ENCODE measurements at places on chromosomes 16 and 17.

GRCh38 chr17:34503528-34504195 is 75.7 kb upstream of the TMEM132E start:
- no peak for DNase-seq

DNA sequence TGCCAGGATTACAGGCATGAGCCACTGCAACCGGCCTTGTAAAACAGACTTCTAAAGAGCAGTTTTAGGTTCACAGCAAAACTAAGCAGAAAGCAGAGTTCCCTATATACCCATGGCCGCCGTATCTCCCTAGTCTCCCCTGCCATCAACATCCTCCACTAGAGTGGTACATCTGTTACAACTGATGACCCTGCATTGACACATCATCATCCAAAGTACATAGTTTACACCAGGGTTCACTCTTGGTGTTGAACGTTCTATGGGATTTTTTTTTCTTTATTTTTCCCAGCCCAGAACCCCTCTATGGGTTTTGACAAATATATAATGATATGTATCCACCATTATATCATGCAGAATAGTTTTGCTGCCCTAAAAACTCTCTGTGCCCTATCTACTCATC is 155.2 kb downstream of the RAB11FIP4 start:
- DNase-seq: no peak

DNA sequence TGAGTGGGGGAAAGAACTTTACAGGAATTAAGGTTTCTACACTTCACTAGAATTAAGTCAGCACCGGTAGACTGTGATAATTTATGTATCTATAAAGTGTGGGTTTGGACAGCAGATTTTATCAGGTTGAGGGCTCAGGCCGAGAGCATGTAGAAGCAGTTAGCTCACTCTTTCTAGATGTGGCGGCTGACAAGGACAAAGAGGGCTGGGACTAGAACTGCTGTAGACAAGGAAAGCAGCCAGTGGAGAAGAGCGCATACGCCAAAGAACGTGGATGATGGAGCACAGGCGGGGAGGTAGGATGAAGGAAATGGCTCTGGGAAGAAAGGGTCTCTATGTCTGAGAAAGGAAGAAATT is 504 bp upstream of the GOSR1 start:
- DNase-seq: no peak

DNA sequence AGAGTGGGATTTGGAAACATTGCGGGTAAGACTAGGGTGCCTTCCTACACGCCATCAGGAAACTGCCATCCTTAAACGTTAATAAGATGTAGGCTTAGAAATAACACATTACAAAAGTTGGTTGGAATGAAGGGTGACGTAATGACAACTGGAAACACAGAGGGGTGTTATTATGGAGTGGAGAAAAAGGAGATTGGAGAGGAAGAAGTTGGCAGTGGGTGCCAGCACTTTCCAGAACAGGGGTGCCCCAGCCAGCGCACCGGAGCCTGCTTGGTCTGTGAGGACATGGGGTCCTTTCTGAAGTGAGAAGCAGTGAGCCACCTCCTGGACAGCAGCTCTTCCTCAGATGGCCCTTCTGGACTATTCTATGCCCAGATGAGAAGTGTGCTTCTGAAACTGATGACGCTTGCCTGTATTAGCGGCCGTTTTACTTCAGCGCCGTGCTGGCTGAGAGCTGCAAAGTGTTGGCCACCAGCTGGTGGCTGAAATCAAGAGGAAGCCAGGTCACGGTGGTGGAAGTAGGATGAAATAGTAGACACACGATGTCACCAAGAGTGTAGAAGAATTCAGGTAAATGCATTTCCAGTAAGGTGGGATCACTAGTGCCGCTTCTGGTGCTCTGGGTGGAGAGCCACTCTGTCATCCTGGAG is 244.8 kb downstream of the NTN1 start:
- no peak for DNase-seq

- no peak for DNase-seq
Measured at GRCh38 chr17:75181110-75181509, 1.6 kb downstream of the SUMO2 start.

DNA sequence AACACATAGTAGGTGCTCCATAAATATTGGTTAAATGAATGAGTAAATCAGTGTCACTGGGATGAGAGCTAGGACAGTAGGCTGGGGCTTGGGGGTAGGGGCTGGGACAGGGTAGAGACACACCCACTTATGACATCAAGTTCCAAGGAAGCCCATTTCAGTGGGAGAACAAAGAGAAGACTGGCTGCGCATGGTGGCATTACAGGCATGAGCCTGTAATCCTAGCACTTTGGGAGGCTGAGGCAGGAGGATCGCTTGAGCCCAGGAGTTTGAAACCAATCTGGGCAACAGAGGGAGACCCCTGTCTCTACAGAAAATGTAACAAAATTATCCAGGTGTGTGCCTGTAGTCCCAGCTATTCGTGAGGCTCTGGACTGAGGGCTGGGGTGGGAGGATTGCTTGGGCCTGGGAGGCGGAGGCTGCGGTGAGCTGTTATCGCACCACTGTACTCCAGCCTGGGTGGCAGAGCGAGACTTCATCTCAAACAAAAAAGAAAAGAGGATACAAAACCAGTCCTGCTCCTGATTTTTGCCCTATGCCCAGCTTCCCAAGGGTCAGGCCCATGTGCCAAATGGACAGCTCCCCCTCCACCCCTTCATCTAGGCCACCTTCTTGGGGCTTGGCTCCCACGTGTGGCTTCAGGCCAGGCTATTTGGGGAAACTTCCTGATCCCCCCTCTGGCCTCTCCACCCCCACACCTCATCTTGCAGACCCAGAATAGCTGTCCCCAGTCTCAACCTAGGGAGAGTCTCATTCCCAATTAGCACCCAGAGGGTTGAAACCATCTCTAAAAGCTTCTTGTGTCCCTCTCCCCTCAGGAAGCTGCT is 7.1 kb downstream of the ZNF385C start:
- DNase-seq: no peak

DNA sequence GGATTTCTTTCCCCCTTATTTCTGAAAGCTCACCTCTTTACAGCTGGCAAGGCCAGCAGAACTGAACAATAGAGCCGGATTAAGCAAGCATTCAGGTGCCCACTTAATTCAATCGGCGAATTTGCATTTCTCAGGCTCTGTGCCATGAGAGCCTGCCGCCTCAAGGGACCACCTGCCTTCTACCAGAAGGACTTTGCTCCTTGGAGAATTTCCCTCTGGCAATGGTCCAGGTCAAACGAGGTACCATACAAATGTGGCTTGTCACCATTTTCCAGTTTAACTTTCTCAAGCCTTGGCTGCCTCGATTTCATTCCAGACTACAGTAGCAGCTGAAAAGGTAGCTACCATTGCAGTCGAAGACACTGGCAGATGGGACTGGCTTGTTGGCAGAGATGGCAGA is 534.0 kb downstream of the MAF start:
- DNase-seq: no peak

GRCh38 chr16:69116906-69117305 is 11.5 kb downstream of the HAS3 start:
- no peak for DNase-seq

DNA sequence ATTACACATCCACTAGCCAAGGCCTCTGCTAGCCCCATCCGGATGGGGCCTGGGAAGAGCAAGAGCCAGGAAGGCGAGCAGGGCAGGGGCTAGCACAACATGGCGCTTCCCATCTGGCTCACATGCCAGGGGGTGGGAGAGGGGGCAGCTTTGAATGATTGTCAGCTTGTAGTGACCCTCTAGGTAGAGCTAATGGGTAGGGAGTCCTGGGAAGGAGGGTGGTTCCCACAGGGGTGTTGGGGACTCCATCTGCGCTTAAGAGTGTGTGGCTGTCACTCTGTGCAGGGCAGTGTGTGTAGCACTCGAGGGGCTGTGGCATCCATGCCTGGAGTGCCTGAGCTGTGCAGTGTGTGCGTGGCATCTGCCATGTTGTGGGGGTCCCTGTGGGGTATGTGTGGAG is 24.5 kb downstream of the ARHGAP23 start:
- no peak for DNase-seq

DNA sequence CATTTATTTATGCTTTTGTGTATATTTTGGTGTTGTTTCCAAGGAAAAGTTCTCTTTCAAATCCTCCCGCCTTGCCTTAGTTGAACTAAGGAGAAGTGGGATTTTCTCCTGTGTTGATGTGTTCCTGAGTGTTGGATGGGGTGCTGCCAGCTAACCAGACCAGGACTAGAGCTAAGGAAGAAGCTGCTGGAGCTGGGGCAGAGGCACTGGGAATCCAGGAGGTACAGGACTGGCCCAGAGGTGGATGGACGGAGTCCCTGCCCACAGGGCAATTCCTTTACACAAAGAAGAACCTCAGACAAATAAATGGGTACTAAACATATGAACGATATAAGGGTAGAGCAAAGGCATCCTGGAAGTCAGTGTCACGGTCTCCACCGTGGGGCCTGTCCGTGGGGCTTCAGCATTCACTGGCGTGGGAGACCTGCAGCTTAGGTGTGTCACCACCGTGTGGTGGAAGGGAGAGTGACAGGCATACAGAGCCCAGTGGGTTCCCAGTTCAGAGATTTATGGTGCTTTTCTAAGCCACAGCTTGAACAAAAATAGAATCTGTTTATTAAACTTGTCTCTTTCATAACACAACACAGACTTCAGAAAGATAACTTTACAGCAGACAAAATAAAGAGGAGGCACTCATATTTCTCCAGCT is 270.7 kb downstream of the NTN1 start:
- DNase-seq: no peak

DNA sequence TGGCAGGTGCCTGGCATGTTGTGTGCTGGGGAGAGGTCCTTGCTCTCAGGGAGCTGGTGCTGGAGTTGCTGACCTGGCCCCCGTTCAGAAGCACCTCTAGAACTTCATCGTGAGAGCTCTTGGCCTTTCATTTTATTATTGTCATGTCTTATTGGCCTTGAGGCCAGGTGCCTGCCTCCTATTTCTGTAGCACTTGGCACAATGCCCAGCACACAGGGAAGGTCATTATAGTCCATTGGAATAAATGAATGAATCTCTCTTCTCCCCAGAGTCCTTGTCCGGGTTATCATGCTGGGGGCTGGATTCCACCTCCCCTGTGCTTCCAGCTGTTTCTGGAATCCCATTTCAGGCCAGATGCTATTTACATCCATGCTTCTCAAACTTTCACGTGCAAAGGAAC is 169.2 kb downstream of the HAPSTR1 start:
- no peak for DNase-seq

- DNase-seq: no peak
Measured at GRCh38 chr17:59391021-59391420, 59.6 kb downstream of the YPEL2 start.

- no peak for DNase-seq
Measured at GRCh38 chr17:58325976-58326468, 2.6 kb downstream of the TSPOAP1 start.

- no peak for DNase-seq
Measured at GRCh38 chr17:83113381-83113780, 34.0 kb downstream of the METRNL start.

DNA sequence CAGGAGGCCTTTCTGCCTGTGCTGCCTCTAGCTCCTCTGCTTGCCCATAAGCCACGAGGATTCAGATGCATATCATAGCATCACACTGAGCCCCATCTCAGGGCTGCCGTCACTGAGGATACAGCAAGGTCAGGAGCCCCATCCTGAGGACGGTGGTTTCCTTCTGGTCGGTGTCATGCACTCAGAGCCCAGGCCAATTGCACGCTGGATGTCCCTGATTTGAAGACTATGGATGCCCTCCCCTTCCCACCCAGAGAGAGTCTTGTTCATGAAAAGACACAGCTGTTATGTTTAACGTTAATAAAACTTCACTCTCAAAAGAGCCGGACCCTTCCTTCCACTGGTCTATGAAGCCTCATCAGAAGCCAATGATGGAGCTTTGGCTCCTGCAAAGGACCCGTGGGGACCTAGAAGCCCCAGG is 19.9 kb downstream of the COTL1 start:
- DNase-seq: no peak

GRCh38 chr16:78761427-78761826 is 662.0 kb downstream of the WWOX start:
- no peak for DNase-seq

DNA sequence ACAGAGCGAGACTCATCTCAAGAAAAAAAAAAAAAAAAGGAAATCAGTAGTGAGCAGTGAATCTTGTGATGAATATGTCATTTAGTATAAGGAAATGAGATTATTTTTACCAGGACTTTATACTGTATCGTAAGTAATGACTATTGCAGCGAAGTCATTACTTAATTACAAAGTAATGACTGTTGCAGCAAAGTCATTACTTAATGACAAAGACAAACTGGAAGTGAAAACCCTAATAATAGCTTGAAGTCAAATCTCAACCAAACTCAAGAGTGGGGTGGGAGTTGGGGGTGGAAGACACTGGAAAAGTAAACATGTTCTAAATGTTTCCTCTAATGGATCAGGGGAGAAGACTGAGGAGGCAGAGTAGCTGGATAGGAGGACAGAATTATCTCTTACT is 76.5 kb downstream of the ARHGAP44 start:
- DNase-seq: no peak

GRCh38 chr17:79624718-79625478 is 14.0 kb upstream of the RBFOX3 start:
- no peak for DNase-seq

GRCh38 chr16:20136446-20136968 is 62.8 kb upstream of the GPR139 start:
- DNase-seq: no peak

DNA sequence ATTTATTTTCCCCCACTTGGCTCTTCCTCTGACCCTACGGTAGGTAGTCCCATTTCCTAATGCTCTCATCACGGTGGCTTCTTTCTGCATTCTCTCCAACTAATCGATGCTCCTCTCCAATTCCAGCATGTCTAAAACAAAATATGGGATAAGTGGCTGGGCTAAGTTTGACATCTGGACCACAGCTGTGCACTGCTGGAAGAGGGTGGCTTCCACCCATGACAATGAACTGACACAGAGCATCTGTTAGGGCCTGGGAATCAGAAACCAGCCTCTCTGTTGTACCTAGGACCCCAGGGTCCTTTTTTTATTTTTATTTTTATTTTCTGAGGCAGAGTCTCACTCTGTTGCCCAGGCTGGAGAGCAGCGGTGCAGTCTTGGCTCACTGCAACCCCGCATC is 29.0 kb upstream of the SLC39A11 start:
- no peak for DNase-seq

DNA sequence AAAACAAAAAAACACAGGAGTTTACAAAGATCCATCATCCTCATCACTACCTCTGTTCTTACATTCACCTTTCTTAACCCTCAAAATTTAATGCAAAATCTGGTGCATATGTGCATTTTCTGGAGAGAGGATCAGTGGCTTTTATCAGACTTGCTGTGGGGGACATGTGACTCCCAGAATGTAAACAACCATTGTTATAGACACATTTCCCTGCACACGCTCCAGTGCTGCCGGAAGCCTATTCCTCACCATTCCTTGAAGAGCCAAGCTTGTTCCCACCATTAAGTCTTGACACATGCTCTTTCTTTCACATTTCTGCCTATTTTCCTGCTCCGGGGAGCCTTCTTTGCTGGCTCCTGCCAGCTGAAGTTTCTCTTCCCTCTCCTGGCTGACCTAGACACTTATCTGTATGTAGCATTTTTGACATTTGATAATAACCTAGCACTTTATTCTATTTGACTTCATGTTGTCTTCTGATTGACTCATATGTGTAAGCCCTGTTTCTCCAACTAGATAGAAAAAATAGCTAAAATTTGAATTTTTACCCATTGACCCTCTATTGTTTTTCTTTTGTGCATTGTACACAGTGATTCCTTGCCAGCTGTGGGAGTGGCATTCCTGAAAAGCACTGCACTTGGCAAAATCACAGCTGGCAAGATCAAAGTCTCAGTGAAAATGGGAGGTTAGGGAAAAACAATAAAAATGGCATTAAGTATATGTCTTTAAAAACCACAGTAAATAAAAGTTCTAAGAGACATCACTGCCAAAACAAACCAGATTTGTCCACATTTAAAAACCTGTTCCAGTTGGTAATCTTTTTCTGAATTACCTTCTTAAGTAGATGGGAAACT is 76.8 kb upstream of the CIBAR2 start:
- no peak for DNase-seq

- DNase-seq: no peak
Measured at GRCh38 chr16:87276091-87276701, 41.0 kb downstream of the C16orf95 start.

Data from HFF-Myc (cell line).